A549 treated with RU486 at 1 μM for 4 hours (cell line): ENCODE measurements at places on chromosomes 16 and 17. TPM values are rescaled to one million over a fixed set of nuclear protein-coding genes. Genes with fewer than 3 reads are reported as not detected.

CD300E gene
- total RNA-seq: not detected in 5 replicates

QRICH2 gene
- total RNA-seq: 0.56 to 1.9 TPM (median 0.67 TPM) in 5 replicates

KCTD19 gene
- total RNA-seq: 0.21 to 0.35 TPM (median 0.30 TPM) in 4 of 5 replicates, not detected in the other

RBFOX1 gene
- total RNA-seq: not detected in 5 replicates

PRAC2 gene
- total RNA-seq: not detected in 5 replicates

GAS2L2 gene
- 0.06 to 0.08 TPM (median 0.06 TPM) in 4 of 5 replicates, not detected in the other for total RNA-seq

TNK1 gene
- total RNA-seq: 1.5 to 2.1 TPM (median 1.9 TPM) in 5 replicates

VASN gene
- total RNA-seq: 4.8 to 7.8 TPM (median 6.7 TPM) in 5 replicates

ALOX12B gene
- 0.61 to 1.6 TPM (median 1.4 TPM) in 5 replicates for total RNA-seq

CCL3 gene
- total RNA-seq: not detected in 5 replicates

CLDN6 gene
- total RNA-seq: 0.19 to 0.74 TPM (median 0.34 TPM) in 5 replicates

KRTAP3-1 gene
- total RNA-seq: not detected in 5 replicates

CDK3 gene
- 3.7 to 5.7 TPM (median 4.5 TPM) in 5 replicates for total RNA-seq

KRT24 gene
- not detected in 5 replicates for total RNA-seq

MAF gene
- 0.13 to 0.67 TPM (median 0.33 TPM) in 5 replicates for total RNA-seq

NT5C3B gene
- total RNA-seq: 103 to 118 TPM (median 114 TPM) in 5 replicates

PRSS21 gene
- total RNA-seq: 0.21 to 0.30 TPM in 2 of 5 replicates, not detected in the others

GIT1 gene
- total RNA-seq: 55.3 to 75.7 TPM (median 63.6 TPM) in 5 replicates

TMEM219 gene
- 80.4 to 105 TPM (median 102 TPM) in 5 replicates for total RNA-seq

ASIC2 gene
- 1.6 to 2.9 TPM (median 2.3 TPM) in 5 replicates for total RNA-seq

CORO1A gene
- total RNA-seq: 2.3 to 3.5 TPM (median 3.3 TPM) in 5 replicates

PLA2G10 gene
- 0.21 to 0.31 TPM in 2 of 5 replicates, not detected in the others for total RNA-seq

HS3ST2 gene
- not detected in 5 replicates for total RNA-seq
